ENCODE measurements at places on chromosomes 7 and 10. TPM values are rescaled to one million over a fixed set of nuclear protein-coding genes. Genes with fewer than 3 reads are reported as not detected.

Gene PDCD4
- 70.8 TPM for total RNA-seq

Gene CPED1
- 30.5 TPM for total RNA-seq

Gene ARHGAP22
- total RNA-seq = 3.1 TPM

Gene MSANTD7
- 5.3 TPM for total RNA-seq

Data from right cardiac atrium (tissue), 5 donors.